ENCODE measurements at places on chromosomes 5 and 9.

DNA sequence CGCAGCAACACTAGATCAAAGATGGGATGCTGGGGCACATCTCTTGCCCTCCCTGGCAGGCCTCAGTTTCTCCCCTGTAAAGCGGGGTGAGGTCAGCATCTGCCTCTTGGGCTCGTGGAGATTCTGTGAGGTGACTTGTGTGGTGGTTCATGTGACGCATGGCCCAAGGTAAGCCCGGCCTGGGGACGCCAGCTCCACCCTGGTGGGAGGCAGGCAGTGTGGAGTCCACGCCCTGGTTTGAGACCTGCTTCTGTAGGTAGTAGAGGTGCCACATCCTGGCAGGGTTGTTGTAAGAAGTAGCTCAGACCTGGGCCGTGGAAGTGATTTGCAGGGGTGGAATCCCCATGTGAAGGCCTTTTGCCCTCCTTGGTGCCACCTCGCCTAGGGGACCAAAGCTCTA, 101.5 kb downstream of the DAB2IP start:
- DNase-seq = no peak

GRCh38 chr9:14768405-14769229, 46.1 kb upstream of the CER1 start:
- DNase-seq = no peak

DNA sequence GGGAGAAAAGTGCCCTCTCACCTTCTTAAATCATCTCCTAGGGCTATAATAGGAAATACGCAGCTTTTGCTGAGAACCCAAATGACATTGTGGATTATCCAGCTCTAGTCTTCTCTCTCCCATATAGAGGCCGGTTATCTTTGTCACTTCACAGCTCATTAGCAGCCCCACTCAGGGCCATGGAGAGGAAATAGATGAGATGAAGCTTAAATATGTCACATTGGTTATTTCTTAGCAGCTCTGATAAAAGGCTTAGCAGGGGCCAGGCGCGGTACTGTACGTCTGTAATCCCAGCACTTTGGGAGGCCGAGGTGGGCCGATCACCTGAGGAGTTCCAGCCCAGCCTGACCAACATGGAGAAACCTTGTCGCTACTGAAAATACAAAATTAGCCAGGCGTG, 90.0 kb downstream of the GHR start:
- no peak for DNase-seq

DNA sequence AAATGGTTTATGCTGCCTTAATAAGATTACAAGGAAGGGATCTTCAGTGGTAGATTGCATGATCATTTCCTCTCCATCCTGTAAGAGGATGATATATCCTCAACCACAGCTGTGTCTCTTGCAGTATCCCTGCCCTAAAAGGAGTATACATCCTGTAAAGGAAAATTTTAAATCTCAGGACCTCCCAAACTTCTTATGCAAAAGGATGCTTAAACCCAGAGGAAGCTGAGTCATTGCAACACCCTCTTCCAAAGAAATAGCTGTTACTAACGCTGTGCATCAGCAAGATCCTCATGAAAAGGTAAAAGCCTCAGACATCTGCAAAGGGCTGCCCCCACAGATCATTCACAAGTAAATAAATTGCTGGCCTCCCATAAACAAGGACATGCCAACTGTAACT, 599.0 kb downstream of the PRELID2 start:
- DNase-seq = no peak

DNA sequence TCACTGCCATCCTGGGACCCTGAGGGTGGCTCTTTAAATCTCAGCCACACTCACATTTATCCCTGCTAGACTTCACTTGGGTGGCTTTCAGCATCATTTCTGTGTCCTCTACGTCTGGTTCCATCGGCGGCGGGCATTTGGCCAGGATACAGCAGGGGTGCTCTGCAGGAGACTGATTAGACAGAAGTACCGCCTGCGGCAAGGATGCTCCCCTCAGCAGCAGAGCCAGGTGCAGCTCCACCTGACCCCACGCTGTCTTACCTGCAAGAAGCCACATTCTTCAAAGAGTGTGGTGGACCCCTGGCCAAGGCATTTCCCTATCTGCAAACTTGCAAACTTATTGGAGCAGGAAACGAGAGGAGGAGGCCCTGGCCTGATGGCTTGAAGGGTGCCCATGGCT, 309.8 kb upstream of the IRX4 start:
- no peak for DNase-seq

GRCh38 chr5:117551236-117551635, 976.6 kb upstream of the SEMA6A start:
- no peak for DNase-seq

- DNase-seq = no peak
Observed at GRCh38 chr9:78692871-78693270, 395.9 kb downstream of the PSAT1 start.

DNA sequence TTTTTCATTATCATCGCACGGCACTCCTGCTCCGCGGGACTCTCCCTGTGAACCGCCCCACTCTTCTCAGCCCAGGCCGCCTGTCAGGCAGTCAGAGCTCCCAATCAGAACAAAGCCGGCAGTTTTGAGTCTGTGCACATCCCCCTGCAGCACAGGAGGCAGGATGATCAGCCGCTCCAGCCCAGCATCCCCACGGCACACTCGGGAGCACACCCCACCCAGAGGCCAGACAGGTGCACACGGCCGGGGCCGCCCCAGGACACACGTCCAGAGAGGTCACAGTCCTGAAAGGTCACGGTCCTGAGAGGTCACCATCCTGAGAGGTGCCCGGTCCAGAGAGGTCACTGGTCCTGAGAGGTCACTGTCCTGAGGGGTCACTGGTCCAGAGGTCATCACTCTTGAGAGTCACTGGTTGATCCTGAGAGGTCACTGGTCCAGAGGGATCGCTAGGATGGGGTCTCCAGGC, 8.4 kb downstream of the TPPP start:
- no peak for DNase-seq

- no peak for DNase-seq
Observed at GRCh38 chr9:121365564-121365963, 4.5 kb downstream of the STOM start.

GRCh38 chr9:125829743-125830142, 82.6 kb downstream of the PBX3 start:
- peak; percentile 69 for DNase-seq

GRCh38 chr5:127667926-127668325, 19.0 kb downstream of the CTXN3 start:
- no peak for DNase-seq

GRCh38 chr9:128420651-128421481, at the start of gene CERCAM:
Gene CERCAM (plus strand): TSS chr9:128420857. CDS start chr9:128420878, 21 bp downstream.
- peak; percentile 52 for DNase-seq

- DNase-seq = no peak
Observed at GRCh38 chr5:160181965-160182622, 47.2 kb upstream of the FABP6 start.

DNA sequence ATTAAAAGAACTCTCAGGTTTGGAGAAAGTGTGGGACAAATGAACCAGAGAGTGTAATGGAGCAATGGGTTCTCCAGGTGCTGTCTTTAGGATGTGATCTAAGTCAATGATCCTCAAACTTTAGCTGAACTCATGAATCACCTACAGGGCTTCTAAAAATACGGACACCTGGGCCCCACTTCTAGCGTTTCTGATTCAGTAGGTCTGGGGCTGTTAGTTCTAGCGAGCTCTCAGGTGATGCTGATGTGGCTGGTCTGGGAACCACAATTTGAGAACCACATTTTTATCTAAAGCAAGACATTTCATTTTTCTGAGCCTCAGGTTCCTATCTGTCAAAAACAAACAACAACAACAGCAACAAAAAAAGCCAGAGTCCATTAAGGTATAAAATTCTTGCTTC, 35.1 kb upstream of the PCA3 start:
- DNase-seq = no peak

DNA sequence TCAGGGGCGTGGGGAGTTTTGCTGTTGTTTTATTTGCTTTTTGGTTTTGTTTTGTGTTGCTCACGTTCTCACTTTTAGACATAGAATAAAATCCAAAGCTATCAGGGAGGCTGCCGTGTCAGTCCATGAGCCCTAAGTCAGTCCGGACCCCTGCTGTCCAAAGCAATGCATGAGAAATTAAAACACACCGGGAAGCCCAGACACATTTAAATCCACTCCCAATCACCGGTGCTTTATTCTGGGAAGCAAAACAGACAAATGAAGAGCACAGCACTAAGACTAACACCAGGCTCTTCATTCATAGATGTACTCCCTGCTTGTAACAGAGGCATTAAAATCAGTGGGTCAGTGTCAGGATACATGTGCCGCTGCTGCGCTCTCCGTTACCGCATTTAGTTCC, 180.9 kb downstream of the IRX2 start:
- no peak for DNase-seq

- DNase-seq = no peak
Observed at GRCh38 chr5:171840066-171840465, 54.4 kb downstream of the SMIM23 start.

- DNase-seq = no peak
Observed at GRCh38 chr5:158634714-158635113, 465.0 kb downstream of the EBF1 start.

- no peak for DNase-seq
Observed at GRCh38 chr5:95872346-95873268, 50.1 kb upstream of the GLRX start.

DNA sequence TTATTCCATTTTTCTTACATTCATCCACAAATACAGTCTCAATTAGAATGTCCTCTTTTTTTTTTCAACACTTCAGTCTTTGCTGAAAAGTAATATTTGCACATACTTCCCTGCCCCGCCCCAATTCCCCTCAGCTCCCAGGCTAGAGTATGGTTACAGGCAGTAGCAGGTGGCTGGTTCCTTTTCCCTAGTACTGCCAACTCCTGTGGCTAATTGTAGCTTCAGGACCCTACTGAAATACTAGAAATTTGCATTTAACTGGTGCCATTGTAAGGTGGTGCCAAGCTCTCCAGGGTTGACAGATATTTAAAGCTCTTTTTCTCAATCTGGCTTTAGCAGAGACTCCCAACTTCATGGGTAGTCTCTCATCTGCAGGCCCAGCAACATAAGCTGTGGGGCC, 80.3 kb downstream of the FAM81B start:
- no peak for DNase-seq

DNA sequence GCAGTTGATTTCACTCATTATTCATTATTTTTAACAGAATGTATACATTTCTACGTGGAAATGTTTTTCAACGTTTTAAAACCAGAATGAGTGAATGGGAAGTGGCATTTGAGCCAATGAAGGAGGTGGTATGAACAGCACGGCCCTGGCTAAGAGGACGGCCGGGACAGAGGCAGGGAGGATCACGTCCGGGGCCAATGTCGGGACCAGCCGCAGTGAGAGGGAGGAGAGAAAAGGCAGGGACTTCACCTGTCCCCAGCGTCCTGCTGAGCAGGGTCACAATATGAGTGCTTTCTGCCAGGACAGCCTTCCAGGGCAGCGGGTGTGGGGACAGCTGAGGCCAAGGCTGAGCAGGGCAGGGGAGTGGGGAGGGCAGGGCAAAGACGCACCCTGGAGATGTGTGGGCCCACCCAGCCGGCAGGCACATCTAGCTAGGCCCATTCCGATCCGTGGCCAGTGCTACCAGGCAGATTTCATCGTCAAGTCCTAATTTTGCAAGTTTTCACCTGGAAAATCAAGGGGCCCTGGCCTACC, 148.0 kb upstream of the PHYKPL start:
- no peak for DNase-seq

GRCh38 chr5:16539169-16539666, 73.6 kb upstream of the ZNF622 start:
- DNase-seq = no peak

DNA sequence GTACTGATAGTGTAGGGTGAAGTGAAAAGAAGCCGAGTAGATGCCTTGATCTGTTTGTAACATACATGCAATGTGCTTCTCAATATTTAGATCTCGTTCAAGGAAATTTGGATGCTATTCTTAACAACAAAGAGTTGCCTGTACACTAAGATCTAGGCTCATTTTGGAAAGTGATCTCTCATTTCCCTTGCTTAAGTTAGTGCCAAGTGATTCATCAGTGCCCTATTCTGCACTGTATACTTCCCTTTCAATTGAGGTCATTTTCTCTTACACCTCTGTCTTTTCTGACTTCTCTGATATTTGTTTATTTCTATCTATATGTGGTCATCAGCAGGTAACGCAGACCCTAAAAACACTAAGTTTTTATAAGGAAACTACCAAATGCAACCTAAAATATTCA, 528.6 kb upstream of the PTPRD start:
- no peak for DNase-seq

DNA sequence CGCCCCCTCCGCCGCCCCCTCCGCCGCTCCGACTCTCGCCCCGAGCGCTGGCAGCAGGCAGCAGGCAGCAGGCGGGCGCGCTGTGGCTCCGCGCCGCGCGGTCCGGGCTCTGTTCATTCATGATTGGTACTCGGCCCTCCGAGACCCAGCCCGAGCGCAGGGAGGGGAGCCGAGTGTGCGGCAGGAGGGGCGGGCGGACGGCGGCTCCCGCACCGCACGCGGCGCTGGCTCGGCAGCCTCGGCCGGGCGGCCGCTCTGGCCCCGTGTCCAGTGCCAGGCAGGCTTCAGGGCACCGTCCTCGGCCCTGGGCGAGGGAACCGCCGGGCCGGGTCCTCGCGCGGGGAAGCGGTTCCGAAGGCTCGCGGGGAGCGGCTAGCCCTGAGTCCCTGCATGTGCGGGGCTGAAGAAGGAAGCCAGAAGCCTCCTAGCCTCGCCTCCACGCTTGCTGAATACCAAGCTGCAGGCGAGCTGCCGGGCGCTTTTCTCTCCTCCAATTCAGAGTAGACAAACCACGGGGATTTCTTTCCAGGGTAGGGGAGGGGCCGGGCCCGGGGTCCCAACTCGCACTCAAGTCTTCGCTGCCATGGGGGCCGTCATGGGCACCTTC, at the start of gene KCNIP1:
TSS of gene KCNIP1 (plus strand) at position 31 of the 607 bp plus-strand sequence.
- DNase-seq = no peak

GRCh38 chr9:17881371-17881770, 302.5 kb downstream of the SH3GL2 start:
- no peak for DNase-seq

Measured in CD4-positive, alpha-beta T cell treated with Interleukin-1 beta for 1 hour (primary cell).